ENCODE measurements at places on chromosomes 2 and 18.

DNA sequence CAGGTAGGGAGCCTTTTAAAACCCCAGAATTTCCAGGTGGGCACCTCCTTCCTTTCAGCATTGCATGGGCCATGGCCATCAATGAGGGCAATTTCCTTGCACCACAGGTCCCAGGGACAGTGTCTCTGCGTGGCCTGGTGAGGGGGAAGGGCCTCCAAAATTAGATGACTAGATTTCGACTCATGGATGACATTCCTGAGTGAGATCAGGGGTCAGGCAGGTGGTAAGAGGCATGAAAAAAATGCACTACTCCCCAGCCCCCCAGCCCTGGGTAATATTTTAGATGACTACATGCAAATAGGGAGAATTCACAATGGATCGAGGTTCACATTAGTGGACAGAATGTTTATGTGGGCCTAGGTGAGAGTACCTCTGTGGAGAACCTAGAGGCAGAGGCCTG lies 19.0 kb upstream of the IGFBP5 start:
- no peak for DNase-seq

GRCh38 chr18:56921896-56922480 lies 224.9 kb upstream of the BOD1L2 start:
- DNase-seq, result no peak

DNA sequence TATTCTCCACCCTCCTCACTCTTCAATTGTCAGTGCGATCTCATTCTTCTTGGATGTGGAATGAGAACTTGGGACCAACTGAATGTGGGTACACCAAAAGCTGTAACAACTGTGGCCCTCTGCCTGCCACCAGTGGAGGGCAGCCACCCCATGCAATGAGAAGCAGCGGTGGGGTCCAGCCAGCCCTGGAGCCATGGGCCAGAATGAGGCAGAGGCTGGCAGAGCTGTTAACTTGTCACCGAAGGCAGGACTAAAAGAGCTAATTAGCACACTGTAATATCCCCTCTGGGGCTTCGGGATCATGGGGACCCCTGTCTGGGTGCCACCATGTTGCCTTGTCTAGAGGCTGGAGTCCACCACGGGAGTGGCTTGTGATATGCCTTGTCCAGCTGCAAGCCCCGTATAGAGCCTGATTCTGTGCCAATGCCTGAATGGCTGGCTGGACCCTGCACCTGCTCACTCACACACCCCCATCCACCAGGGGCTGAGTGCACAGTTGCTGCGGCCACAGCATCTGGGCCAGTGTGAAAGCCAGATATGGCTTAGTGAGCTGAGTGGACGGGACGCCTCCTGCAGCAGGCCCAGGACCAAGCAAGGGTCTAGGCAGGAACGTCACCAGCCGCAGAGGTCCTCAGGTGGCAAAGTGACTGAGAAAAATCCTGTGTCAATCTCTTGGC lies 680.5 kb downstream of the DSC3 start:
- no peak for DNase-seq

DNA sequence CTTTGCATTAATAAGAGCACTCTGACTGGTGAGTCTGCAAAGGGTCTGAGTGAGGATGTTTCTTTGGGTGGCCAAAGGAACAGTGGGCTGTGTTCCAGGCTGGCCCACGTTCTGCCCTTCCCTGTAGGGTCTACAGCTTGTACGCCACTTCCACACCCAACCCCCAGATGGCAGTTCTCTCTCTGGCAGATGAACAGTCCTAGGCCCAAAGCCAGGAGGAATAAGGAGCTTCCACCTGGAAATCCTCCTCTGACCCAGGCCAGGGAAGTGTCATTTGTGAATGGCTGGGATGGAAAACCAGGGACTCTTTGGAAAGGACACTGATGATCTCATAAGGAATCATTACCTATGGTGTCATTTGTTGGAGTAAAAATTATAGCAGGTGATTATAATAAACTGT lies 6.6 kb downstream of the OTOF start:
- DNase-seq, result no peak

DNA sequence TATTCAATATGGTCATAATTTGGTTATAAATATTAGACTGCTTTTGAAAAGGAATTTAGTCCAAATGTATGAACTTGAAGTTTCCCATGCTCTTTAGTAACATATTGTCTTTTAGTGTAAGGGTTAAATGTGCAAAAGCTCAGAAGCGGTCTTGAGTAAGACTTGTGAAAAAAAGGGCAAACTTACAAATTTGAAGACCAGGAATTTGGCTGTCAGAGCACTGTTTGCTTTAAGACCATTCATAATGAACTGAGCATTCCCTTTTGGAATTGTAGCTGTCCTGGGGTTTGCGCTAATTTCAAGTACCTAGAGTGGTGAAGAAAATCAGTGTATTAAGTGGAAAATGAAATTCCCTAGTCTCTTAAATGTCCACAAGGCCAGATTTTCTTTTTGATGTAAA lies 6.9 kb upstream of the ZEB2 start:
- DNase-seq, result no peak

GRCh38 chr2:145290986-145291385 lies 771.1 kb upstream of the ZEB2 start:
- no peak for DNase-seq

DNA sequence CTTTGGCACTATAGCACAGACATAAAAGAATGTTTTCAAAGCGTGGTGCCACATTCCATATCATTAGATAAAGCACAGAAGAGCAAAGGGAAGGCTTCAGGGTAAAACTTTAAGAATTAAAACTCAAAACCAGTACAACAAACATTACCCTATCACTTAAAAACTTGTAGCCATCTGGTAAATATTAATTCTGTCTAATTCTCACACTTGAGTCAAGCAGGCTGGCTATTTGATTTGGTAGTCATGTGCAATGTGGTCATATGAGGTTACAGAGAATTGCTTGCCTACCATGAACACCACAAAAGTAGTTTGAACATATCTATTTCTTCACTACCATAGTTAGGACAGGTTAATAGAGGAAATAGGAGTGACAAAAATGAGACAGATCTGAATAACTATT lies 244.9 kb downstream of the IRS1 start:
- DNase-seq, result no peak

DNA sequence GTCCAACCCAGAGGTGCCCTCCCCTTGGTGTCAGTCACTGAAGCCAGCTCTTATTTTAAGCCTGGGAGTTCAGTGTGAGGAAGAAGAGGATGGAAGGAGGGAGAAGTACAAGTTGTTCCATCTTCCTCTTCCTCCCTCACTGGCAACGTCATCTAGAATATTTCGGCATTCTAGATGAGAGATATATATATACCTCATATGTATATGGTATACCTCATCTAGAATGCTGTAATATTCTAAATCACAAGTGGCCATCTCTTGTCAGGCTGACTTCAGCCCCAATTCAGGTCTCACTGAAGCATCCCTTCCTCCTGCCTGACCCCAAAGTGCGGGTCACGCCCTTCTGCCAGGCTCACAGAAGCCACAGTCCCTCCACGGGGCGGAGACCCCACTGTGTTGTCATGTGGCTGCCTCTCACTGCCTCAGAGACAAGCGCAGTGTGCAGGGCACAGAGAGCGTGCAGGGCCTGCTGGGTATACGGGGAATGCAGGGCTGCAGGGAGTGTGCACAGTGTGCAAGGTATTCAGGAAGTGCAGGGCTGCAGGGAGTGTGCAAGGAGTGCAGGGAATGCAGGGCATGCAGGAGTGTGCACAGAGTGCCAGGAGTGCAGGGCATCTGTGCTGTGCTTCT lies 32.8 kb upstream of the B3GNT7 start:
- no peak for DNase-seq

DNA sequence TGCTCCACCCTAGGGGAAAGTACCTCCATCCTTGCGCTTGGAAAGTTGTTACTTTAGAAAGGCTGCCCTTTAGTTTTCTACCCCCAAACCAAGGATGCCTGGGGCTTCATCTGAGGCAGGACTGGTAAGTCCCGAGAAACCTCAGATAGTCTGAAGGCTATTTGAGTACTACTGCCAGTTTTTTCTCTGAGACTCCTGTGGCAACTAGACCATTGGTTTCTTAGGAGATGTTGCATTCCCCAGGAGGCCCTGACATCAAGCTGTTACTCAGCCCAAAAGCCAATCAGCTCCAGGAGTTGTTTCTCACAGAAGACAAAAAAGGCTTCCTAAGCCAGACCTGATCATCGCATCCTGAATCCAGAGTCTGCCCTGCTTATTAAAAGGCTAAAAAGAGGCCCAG lies 67.2 kb downstream of the COLEC12 start:
- DNase-seq, result no peak

- no peak for DNase-seq
Measured at GRCh38 chr2:25632396-25632795, 41.0 kb downstream of the DTNB start.

- DNase-seq, result no peak
Measured at GRCh38 chr2:16014041-16014787, 73.9 kb downstream of the MYCN start.

GRCh38 chr2:12708508-12709206 lies 8.1 kb upstream of the TRIB2 start:
- no peak for DNase-seq

GRCh38 chr2:74959106-74959751 lies 786 bp downstream of the POLE4 start:
- DNase-seq, result no peak

DNA sequence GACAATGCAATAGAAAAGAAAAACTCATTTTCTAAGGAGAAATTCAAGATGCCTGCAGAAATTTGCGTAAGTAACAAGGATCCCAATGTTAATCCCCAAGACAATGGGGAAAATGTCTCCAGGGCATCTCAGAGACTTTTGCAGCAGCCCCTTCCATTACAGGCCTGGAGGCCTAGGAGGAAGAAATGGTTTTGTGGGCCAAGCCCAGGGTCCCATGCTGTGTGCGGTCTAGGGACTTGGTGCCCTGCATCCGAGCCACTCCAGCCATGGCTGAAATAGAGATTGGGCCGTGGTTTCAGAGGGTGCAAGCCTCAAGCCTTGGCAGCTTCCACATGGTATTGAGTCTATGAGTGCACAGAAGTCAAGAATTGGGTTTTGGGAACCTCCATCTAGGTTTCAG lies 103.9 kb upstream of the ACVR1 start:
- DNase-seq, result no peak

GRCh38 chr18:45745817-45746461 lies 22.0 kb downstream of the SLC14A1 start:
- no peak for DNase-seq

DNA sequence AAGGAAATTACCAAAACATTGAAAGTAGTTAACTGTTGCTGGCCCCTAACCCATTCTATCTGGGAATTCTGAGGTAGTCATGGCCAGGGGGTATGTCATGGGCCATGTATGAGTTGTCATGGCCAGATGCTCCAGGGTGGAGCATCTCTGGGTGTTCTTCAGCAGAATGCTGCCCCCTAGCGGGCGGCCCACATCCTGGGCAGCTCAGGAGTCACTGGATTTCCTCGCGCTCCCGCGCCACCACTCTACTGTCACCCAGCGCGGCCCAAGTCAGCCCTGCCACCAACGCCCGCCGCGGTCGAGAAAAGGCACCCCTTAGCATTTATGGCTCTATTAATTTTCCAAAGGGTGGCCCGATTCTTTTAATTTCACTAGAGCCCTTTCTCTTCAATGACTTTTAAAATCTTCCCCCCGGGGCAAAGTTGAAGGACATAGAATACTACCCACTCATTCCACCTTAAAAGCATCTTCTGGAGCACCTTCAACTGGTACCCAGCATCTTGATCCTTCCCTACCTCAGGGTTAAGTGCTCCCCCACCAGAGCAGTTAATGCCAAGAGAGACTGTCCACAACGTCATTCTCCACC lies 41.6 kb downstream of the PKDCC start:
- no peak for DNase-seq

DNA sequence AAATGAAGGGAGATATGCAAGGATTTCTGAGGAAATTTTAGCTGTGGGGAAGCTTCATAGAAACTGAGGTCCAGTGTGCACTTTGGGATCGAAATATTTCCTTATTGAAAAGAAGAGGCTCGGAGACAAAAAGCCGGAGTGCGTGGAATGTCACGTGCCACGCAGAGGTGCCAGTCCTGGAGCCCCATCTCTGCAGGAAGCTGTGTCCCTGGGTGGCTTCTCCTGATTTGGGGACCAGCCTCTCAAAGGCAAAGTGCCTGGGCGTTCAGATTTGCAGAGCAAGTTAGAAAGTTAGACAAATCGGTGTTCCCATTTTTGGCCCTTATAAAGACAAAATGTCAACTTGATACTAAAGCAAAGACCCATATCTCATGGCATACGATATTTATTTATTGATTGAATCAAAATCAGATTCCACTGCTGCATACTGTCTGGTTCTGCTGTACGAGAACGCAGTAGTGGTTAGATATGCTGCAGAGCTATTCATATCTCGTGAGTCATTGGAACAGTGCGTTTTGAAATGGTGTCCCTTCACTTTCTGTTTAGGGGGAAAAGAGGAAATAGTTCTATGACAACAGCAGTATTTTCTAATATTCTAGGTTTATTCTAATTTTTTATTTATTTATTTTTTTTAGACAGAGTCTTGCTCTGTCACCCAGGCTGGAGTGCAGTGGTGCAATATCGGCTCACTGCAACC lies 9.1 kb upstream of the ATG16L1 start:
- no peak for DNase-seq

DNA sequence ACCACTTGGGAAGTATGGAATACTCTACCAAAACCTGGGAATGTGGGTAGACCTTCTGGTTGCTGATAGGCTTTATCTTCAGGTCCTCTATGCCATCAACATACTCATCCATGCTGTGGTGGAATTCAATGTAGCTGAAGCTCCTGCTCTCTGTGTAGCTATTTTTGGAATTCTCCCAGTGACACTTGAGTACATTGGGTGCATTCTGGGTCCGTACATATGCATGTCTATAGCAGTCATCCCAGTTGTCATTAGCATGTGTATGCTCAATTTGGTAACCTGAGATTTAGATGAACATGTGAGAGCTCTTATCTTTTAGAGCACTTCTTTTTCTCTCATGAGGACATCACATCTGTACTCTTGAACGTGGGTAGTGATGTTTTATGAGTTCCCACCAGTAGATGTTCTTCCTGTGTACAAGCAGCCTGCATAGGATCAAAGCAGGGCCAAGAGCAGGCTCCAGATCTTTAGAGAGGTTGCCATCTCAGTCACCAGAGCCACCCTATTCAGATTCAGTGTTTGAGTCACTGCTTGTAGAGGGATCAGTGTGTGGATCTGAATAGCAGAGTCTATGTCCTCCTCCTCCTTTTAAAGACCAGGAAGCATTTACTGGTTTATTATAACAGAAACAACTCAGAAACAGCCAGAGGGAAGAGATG lies 65.9 kb downstream of the MGAT5 start:
- no peak for DNase-seq

GRCh38 chr2:157911246-157911645 lies 35.1 kb upstream of the ACVR1 start:
- DNase-seq, result no peak

- no peak for DNase-seq
Measured at GRCh38 chr2:205496370-205496769, 185.9 kb upstream of the NRP2 start.

DNA sequence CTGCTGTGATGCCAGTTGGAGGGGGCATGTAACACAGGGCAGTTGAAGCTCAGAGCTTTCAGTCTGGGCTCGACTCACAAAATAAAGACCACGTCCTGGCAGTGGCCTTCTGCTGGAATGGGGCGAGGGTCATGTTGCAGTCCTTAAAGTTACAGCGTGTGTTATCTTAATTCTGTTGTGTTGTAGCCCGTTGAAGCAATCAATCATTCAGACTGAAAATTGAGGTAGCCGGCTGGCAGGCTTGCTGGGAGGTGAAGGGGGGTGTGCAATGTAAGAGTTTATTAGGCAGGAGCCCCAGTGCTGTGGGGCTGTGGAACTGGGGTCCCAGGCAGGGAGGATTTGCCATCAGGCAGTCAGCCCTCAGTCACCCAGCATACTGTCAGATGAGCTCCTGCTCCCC lies 136.9 kb upstream of the EPAS1 start:
- no peak for DNase-seq

All from muscle of arm (tissue), 14 donors.